ENCODE measurements at places on chromosomes 3 and 15.
A peak's percentile ranks its signal among the peaks of the same experiment; 100 is the strongest.

DNA sequence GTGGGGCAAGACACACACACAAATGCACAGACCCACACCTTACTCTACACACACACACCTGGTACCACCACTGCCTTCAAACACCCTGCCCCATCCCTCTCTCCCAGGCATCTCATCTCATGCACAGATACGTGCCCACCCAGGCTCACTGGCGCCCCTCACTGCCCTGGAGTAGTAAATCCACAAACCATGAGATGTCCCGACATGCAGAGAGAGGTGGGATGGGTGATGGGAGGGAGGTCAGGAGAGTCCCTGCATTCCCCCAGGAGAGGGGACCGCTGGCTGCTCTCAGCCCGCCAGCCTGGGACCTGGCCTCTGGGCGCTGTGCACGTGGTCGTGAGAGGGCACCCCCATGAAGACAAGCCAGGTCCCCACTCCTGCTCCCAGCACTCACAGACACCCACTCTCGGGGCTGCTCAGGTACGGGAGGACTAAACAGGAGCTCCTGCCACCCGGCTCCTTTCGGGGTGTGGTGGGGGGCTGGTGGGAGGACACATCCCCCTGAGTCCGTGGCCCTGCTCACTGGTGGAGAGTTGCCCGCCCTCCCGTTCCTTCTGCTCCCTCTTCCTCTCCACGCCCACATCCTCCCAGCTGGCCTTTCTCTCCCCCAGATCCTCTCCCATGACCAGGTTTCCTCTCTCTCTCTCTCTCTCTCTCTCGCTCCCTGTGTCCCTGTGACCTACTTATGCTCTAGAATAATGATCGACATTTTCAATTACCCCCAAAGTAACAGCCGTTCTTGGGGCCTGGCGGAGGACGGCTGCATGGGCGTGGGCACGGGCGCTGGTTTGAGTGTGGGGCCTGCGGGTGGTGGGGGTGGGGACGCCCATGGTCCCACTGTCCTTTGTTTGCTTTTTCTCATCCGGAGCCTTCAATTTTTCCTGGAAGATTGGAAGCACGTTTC is 18.9 kb upstream of the CSPG4 start:
- DNase-seq = no peak

DNA sequence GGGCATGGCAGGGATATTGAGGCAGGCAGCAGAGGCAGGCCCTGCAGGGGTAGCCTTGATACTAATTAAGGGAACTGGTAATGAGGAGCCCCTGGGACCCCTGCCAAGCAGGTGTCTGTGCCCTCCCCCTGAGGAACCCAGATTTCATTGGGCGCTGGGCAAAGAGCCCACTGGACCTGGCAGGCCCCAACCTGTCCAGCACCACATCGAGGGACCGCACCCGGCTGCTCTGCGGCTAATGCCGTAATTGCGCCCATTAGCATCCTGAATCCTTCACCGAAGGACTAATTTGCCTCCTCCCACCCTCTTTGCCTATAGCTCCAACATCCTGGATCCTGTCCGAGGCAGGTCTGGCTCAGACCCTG is 13.7 kb upstream of the SEMA3B start:
- DNase-seq = no peak

- no peak for DNase-seq
These were observed 342.0 kb upstream of the NR2F2 start for GRCh38 chr15:95988574-95988887.

DNA sequence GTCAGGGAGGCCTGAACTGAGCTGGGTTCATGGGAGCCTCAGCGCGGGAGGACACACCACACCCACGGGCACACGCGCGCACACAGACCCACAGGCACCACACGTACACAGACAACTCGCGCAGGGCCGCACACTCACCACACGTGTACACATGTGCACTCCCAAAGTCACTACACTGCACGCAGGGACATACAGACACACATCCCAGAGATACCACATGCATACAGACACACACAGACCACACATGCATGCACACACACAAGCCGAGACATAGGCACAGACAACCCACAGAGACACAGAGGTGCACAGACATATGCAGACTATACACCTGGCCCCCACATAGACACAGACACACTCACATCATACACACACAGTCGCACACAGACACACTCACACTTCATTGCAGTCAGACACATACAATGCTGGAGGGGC is 1.1 kb upstream of the MGLL start:
- DNase-seq = no peak

DNA sequence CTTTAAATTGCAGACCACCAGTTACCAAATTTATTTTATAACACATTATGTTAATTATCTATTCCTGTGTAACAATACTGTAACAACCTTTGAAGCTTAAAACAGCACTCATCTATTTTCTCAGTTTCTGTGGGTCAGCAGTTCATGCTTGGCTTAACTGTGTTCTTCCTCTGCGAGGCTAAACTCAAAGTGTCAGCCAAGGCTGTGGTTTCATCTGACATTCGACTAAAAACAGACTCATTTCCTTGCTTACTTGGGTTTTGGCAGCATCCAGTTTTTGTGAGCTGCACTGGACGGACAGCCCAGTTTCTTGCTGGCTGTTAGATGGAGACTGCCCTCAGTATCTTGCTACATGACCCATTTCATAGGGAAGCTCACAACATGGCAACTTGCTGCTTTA is 247.3 kb upstream of the KCNH8 start:
- no peak for DNase-seq

DNA sequence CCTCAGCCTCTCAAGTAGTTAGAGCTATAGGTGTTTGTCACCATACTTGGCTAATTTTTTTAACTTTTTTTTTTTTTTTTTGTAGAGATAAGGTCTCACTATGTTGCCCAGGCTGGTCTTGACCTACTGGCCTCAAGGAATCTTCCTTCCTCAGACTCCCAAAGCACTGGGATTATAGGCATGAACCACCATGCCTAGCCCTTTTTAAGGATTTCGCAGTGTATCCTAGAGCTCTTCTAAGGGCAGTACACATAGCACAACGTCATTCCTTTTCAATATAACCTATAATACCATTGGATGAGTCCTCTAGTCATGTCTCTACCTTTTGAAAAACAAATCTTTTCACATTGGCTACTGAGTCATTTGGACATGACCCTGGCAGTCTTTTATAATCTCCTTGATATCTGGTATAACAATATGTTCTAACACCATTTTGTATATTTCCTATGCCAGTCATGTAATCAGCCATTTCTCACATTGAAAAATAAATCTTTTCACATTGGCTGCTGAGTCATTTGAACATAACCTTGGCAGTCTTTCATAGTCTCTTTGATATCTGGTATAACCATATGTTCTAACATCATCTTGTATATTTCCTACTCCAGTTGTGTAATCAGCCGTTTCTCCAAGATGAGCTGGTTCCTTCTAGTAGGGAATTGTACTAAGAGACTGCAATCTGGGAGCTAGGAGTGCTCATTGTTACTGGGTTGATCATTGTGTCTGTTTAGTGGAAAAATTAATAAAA is 944.7 kb downstream of the MCTP2 start:
- no peak for DNase-seq

DNA sequence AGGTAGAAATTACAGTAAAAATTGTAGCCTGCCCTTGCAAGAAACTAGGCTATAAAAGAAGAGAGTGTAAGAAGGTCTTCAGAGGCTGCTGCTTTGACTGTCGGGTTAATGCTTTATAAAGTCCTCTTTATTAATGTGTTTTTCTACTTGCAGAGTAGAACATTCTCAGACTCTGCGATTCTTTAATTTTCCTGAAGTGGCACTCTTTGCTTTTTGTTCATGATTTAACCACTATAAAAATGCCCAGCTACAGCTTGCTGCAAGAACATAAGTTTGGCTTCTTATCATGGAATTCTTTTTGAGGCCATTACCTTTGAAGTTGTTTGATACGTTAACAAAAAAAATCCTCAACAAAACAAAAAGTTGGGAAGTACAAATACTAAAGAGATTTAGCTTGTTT is 33.8 kb downstream of the MFSD1 start:
- DNase-seq = no peak

- no peak for DNase-seq
These were observed 134.8 kb downstream of the P2RY1 start for GRCh38 chr3:152969557-152970300.

- peak; percentile 38 for DNase-seq
These were observed 84.8 kb downstream of the PPCDC start for GRCh38 chr15:75107908-75108838.

DNA sequence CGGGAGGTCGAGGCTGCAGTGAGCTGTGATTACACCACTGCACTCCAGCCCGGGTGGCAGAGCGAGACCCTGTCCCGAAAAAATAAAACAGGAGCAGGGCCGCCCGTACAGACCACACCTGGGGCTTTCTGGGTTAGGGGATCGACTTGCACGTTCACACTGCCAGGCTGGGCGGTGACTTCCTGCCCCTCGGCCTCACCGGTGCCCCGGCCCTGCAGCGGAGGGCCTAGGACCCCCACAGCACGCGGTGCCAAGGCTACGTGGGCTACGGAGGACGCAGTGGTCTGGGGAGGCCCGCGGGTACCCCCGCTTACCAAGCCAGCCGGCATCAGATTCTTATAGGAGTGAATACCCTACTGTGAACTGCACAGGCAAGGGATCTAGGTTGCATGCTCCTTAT is 11.6 kb upstream of the TTC14 start:
- no peak for DNase-seq

DNA sequence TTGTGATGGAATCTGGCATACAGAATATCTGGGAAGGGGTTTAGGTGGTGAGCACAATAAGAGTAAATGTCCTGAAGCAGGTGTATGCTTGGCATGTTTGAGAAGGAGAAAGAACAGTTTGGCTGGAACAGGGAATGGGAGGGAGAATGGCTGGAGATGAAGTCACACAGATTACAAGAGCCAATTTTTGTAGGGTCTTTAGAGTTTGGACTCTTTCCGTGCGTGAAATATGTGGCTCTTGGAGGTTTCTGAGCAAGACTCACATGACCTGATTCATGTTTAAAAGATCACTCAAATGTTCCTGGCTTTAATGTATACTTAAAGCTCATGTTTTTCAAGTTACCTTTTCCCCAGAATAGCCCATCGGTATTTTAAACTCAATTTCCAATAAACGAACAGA is 32.8 kb downstream of the SPRED1 start:
- no peak for DNase-seq

- no peak for DNase-seq
These were observed 929.2 kb upstream of the CFAP20DC start for GRCh38 chr3:59978979-59979378.

DNA sequence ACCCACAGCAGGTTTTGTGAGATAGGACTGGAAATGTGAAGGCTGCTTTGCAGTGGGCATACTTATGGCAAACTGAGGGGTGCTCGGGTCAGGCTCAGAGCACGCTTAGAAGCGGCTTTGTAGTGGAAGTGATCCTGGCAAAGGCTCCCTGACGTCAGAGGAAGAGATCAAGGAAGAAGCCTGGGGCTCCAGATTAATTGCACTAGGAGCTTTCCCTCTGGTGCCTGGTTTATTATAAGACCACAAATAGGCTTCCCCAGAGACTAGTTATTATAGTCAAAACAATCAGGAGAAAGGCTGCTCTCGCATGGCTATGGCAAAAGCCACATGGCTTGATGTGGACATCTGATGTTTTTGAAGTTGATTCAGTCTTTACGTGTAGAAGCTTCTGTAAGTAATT is 515.1 kb downstream of the GABRG3 start:
- DNase-seq = no peak

- DNase-seq = no peak
These were observed 56.5 kb downstream of the KY start for GRCh38 chr3:134594331-134594741.

- no peak for DNase-seq
These were observed 13.8 kb upstream of the STARD5 start for GRCh38 chr15:81337713-81338157.

DNA sequence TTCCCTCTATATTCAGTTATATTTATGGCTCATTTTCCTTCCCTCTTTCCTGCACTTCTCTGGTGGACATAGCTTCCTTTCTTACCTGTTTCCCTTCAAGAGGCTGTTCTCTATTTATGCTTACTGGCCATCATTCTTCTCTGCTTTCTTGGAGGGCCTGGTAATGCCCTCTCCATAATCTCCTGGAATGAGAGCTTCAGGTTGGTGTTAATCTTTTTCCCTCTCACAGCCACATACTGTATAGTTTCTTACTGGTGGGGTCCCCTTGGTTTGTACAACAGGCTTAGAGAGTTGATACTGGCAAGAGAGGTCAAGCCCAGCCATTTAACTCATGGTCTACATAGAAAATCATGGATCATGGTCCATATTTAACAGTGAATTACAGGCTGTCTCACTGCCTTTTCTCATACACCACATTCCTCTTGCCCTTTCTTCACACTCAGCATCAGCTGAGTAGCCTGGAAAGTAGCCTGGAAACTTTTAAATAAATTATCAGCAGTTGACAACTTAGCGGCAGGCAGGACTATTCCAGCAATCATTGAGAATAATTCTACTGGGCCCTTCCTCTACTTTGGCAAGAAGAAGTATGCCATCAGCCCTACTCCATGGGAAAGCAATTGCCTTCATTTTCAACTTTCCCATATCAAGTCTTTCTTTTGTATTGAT is 38.0 kb upstream of the DPH6 start:
- no peak for DNase-seq

GRCh38 chr3:158100681-158101080 is 5.5 kb downstream of the SHOX2 start:
- no peak for DNase-seq

GRCh38 chr15:92608866-92609700 is 46.5 kb downstream of the FAM174B start:
- no peak for DNase-seq

DNA sequence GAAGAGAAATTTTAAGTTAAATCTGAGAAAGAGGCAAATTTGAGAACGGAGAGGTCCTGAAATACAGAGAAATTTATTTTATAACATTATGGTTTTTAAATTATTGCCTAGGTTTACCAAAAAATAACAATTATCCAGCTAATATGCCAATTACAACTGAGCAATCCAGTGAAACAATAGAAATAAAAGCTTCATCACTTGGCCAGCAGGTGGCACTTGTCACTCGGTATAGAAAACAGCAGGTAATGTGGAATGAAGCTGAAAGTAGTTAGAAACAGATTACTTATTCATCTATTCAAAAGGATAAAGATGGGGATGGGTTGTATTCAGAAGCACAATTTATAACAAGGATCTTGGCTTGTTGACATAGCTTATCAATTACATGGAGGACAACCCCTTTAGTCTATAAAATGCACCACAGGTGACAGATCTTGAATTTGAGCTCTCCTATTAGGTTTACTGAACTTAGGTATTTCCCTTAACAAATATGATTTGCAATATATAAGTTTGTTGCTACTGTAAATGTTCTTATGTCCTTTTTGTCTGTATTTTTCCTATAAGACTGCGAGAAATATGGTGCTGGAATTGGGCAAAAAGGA is 70.1 kb upstream of the GUCA1C start:
- DNase-seq = peak; percentile 5

DNA sequence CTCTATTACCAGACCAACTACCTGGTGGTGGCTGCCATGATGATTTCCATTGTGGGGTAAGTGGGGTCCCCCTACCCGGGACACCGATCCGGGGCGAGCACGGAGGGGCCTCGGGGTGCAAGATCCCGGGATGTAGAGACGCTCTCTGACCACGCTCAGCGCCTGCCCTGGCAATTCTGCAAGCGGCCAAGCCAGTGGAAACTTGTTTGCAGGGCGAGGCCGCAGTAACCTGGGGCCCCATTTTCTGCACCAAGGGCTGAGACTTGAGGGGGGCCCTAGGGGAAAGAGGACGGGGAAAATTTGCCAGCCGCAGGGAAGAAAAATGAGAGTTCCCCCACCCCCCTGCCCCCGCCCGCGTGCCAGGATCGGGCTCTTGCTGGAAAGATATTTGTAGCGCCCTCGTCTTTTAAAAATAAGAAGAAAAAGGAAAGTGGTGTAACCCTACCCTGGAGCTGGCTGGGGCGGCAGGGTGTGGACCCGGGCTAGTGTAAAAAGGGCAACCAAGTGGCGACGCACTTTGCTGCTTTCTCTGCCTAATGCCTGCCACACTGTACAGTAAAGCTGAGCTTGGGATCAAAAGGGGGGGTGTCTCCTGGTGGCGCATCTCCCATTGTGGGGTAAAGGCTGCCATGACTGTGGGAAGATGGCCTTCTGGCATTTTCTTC is 563 bp downstream of the ARL6IP5 start:
- DNase-seq = no peak

Measured in stimulated activated CD8-positive, alpha-beta memory T cell treated with anti-CD3 and anti-CD28 coated beads, Interleukin-7, amount 100 ng/mL, for 1 hour (primary cell).